ENCODE measurements at places on chromosomes 13 and 19. TPM values are rescaled to one million over a fixed set of nuclear protein-coding genes. Genes with fewer than 3 reads are reported as not detected.

DNA sequence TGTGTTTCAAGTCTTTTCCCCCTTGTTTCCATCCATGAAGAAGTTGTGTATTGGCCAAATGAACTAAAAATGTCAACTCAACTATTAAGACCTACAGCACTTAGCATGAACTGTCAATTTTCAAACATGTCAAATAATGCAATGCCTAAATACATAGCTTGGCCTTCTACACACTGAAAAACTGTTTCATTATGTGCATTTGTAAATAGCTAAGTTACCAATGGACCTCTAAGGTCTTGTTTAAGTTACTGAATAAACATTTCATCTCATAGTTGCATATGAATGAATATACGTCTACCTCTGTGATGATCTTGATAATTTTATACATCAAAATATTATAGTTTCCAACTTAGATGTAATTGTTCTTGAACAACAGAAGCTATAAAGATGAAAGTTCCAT is 744.5 kb downstream of the EFNB2 start:
- no peak for DNase-seq

GRCh38 chr19:22783651-22784410 is at the start of gene ZNF99:
Gene ZNF99, minus strand, starts transcription at chr19:22784151. Its CDS starts 135 bp downstream, at chr19:22784016.
- no peak for DNase-seq

Gene ZNF792
- 6.5 TPM for total RNA-seq

GRCh38 chr19:6044056-6044805 is 66.1 kb downstream of the RFX2 start:
- no peak for DNase-seq

Gene CLC
- not detected for total RNA-seq

- peak; percentile 55 for DNase-seq
Observed at GRCh38 chr13:27542220-27542619, 78.1 kb downstream of the LNX2 start.

GRCh38 chr13:30972888-30973377 is 40.5 kb downstream of the TEX26 start:
- peak; percentile 86 for DNase-seq

DNA sequence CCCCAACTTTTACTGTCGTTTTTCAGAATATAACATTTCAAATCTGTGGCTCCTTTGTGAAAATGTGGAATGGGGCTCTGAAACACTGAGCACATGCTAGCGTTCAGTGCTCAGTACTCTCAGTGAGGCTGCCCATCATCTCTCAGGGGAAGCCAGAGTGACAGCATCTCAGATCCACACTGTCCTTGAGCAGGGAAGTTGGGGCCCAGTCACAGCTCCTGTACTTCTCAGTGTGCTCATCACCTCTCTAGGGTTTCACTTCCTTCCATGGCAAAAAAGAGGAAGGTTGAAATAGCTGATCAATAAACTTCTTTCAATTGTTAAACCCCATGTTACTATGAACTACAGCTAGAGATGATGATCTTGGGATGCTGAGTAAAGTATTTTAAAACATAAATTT is 565.9 kb upstream of the SPRY2 start:
- no peak for DNase-seq

Gene BEST2
- total RNA-seq, result not detected

- DNase-seq, result peak; percentile 20
Observed at GRCh38 chr13:40780822-40781401, 8.5 kb upstream of the SLC25A15 start.

- no peak for DNase-seq
Observed at GRCh38 chr13:24106429-24106828, 54.1 kb upstream of the SPATA13 start.

DNA sequence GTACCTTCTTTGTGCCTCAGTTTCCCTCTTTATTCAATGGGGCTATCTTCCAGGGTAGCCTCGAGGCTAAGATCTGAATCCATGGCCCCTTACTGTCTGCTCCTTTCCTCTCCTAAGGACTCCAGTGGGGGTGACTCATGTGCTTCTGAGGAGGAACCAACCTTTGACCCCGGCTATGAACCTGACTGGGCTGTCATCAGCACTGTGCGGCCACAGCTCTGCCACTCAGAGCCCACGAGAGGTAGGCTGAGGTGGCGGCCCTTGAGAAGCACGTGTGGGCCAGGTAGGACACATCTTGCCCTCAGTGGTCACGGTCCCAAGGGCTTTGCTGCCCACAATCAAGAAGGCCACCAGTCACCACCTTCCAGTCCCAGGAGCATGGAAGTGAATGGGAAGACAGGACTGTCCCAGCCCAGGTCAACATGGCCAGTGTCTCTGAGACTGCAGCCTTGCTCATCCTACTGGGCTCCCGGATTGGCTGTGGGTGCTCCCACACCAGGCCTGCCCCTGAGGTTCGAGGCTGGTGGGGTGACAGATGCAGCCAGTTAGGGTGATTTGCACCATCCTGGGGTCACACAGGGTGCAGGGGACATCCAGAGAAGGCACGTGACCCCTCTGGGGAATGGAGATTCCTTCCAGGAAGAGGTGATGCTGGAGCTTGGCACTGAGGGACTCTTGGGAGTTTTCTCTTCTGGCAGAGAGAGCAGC is 2.8 kb downstream of the TBC1D17 start:
- DNase-seq, result no peak

GRCh38 chr13:99987154-99988019 is 5.8 kb downstream of the ZIC2 start:
- DNase-seq, result no peak

DNA sequence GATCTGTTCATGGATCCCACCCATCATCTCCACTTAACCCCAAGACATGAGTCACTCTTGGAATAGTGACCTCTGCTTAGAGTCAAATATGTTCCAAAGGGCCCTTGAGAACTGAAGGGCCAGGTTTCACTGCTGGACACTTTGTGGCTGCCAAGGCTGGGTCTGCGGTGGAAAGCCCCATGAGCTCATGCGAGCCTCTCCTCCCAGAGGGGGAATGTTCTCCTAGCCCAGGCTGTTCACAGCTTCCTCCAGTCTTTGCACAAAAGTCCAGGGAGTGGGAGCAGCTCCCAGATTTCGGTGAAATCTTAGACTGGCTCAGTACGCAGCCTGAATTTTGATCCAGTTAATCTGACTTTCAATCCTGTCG is 732 bp upstream of the DCLK1 start:
- DNase-seq, result peak; percentile 12

Gene ZNF442
- 0.64 TPM for total RNA-seq

GRCh38 chr13:99374994-99375737 is 68.0 kb upstream of the GPR183 start:
- no peak for DNase-seq

Gene LRRC4B
- under 0.01 TPM for total RNA-seq

DNA sequence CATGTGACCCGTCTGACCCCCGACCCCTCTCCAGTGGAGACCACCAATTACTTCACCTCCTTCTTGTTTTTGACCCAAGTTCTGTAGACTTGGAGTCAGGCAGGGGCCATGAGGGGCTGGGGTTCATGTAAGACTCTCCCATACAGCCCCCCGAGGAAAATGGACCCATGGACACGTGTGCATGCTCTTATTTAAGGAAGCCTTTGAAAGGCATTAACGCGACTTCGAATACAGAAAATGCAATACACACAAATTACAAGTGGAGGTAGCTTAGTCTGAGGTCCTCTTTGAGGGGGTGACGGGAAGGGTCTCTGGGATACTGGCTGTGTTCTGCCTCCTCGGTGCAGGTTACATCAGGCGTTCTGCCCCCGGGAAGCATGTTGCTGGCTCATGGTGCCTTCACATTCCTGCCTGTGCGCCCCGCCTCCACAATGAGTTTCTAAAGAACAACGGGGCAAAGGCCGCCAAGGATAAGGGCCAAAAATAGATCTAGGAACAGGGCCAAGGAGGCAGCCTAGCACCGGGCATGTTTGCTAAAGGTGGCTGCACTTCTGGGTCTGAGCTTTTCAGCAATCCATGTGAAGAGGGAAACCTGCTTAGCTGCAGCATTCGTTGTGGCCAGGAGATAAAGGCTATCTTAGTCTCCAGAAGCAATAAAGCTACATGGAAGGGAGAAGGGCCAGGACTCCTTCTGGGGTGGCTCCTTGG is 54.5 kb downstream of the RAB20 start:
- peak; percentile 64 for DNase-seq

Gene ZNF253
- 2.3 TPM for total RNA-seq

GRCh38 chr13:38394777-38395496 is 45.3 kb downstream of the UFM1 start:
- peak; percentile 81 for DNase-seq

GRCh38 chr13:43783820-43784219 is 3.0 kb downstream of the ENOX1 start:
- DNase-seq, result peak; percentile 23

DNA sequence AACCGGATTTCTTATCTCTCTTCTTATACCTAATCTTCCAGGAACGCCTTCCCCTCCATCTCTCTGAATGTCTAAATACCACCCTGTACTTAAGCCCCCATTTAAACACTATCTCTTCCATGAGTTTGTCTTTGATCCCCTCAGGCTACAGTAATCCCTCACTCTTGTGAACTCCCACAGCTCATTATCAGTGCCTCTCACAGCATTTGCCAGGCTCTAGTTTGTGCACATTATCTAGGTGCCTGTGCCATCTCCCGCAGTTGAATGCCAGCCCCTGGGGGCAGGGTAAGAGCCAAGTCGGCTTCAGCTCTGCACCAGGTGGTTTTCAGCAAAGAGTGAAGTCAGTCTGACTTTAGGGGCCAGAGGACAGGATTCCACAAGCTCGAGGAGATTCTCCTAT is 71.4 kb downstream of the FREM2 start:
- DNase-seq, result no peak

- no peak for DNase-seq
Observed at GRCh38 chr13:80888390-80888789, 547.5 kb upstream of the SPRY2 start.

- peak; percentile 1 for DNase-seq
Observed at GRCh38 chr13:108755083-108755482, 125.7 kb downstream of the MYO16 start.

Gene SYMPK
- 38.7 TPM for total RNA-seq

DNA sequence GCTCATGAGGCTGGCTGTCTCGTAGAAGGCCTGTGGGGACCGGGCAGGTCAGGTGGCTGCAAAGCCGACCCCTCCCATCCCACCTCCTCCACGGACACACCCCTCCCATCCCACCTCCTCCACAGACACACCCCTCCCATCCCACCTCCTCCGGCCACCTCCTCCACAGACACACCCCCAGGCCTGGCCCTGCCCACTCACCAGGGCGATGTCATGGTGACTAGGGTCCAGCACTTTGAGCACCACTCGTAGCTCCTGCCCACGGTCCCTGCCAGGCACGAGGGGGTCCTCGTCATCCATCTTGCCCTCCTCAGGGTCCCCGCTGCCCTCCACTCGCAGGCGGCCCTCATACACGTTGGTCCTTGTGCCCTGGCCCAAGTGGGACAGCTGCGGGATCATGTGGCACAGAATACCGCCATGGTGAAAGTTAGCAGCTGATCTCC is 18.8 kb downstream of the TYK2 start:
- DNase-seq, result no peak

GRCh38 chr13:106533101-106533942 is 2.1 kb downstream of the EFNB2 start:
- DNase-seq, result peak; percentile 85

Gene ZNF460
- total RNA-seq, result 91.1 TPM

- peak; percentile 89 for DNase-seq
Observed at GRCh38 chr19:34274827-34275625, 20.7 kb downstream of the GARRE1 start.

DNA sequence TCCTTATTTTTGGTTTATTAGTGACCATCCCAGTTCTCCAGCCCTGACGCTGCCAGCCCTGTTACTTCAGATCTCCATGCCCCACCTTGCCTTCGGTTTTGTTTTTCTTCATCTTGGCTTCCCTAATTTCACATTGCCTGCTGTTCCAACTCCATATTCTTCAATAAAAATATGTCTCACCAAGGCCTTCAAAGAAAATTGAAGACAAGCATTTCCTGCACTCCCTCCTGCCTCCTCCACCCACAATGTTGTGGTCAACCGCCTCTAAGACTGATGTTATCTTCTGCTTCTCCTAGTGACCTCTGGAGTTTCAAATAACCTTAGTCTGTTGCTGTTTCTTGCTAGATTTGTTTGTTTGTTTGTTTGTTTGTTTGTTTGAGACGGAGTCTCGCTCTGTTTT is 14.6 kb downstream of the PLD3 start:
- DNase-seq, result peak; percentile 53

Gene CEACAM19
- total RNA-seq, result 2.6 TPM

- no peak for DNase-seq
Observed at GRCh38 chr19:13095934-13096927, 6.4 kb downstream of the LYL1 start.

- DNase-seq, result no peak
Observed at GRCh38 chr13:32195713-32196112, 119.5 kb downstream of the ZAR1L start.

Gene CNFN
- 0.32 TPM for total RNA-seq

- DNase-seq, result peak; percentile 50
Observed at GRCh38 chr19:3098515-3099346, 4.6 kb downstream of the GNA11 start.

DNA sequence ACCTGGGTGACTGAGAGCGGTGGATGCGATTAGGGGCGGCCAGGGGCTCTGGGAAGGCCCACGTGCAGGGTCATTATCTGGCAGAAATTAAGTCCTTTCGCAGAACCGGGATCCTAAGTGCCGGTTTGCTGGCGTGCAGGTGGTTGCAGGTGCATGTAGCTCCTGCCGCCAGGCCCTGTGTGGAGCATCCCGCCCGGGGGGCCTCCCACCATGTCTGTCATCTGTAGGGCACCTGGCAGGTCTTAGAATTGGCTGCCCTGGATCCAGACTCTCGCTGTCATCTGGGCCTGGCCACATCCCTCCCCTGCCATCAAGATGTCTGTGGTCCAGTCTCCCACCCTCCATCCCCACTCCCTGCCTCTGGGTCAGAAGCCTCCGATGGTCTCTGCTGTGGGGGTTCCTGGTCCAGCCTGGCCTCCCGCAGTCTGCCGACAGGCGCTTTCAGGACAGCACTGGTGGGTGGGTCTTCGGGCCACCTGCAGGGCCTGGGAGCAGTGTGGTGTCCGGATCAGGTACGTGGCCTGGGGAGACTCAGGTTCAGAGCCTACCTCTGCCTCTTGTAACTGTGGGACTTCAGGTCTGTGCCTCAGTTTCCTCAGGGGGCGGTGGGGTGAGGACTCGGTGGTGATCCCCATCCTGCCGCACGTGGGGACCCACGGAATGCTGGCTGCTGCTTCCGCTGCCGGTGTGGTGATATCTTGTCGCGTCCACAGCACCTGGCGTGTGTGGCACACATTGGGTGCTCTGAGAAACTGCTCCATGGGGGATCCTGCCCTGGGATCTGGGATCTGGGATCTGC is 5.4 kb downstream of the GNA11 start:
- no peak for DNase-seq

- peak; percentile 85 for DNase-seq
Observed at GRCh38 chr19:2500841-2501261, 24.9 kb downstream of the GADD45B start.

GRCh38 chr13:58964048-58964447 is 1199.7 kb downstream of the DIAPH3 start:
- DNase-seq, result no peak

GRCh38 chr13:24187185-24187584 is 26.7 kb downstream of the SPATA13 start:
- peak; percentile 45 for DNase-seq

GRCh38 chr19:15249972-15250639 is 17.9 kb upstream of the EPHX3 start:
- peak; percentile 97 for DNase-seq

Data from fibroblast of villous mesenchyme (primary cell).